Cardiac fibroblast (primary cell): ENCODE measurements at places on chromosomes 1 and 21.

- peak; percentile 38 for DNase-seq
Measured at GRCh38 chr21:35086357-35086756, 37.3 kb upstream of the RUNX1 start.

DNA sequence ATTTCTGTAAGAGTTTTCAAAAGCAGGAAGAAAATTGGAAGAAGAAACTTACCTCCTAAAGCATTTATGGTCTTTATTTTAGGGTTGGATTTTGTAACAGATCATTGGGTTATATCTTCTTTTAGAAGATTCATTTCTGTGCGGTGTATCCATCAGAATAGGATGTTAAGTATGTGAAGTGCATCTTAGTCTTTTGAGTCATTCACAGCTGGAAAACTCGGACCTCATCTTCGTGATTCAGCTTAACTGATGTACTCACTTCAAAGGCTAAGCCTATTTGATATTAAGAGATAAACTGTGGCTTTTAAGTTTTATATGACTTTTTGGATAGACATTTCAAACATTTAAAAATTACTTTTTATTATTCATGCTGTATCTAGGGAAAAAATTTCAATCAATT lies 56.3 kb downstream of the GIPC2 start:
- DNase-seq = peak; percentile 96

- no peak for DNase-seq
Measured at GRCh38 chr1:66774438-66774837, 22.2 kb downstream of the DYNLT5 start.

DNA sequence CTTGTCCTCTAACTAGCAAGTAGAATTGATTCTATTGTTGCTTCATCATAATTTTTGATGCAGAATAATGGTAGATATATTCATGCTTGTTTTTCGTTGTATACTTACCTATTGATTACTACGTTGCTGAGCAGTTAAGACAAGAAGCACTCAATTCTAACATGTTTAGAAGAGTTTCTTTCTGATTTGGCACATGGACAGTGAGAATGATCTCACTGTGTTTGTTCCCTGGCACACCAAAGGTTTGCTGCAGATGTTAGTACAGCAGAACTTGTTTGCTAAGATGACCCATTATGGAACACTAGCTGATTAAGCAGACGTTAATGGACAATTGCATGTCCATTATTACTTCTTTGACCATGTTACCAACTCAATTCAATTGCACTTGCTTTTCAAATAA lies 184.7 kb upstream of the SGIP1 start:
- peak; percentile 30 for DNase-seq

DNA sequence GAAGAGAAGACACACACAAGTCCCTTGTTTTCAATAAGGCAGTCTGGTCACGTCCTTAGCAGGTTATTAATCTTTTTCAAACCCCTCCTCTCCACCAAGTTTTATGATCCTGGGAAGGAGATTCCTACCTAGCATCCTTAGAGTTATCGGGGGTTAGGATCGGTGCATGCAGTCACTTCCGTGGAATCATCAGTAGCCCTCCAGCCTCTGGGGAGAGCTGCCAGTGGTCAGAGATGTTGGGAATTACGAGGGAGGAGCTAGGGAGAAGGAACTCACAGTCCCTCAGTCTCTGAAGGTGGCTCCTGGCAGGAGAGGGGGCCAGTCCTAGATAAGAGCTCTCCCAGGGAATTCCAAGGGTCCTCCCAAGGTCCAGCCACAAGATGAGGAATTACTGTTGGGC lies 57.7 kb upstream of the ATP5PO start:
- DNase-seq = no peak
